ENCODE measurements at places on chromosomes 4 and X. TPM values are rescaled to one million over a fixed set of nuclear protein-coding genes. Genes with fewer than 3 reads are reported as not detected.

DNA sequence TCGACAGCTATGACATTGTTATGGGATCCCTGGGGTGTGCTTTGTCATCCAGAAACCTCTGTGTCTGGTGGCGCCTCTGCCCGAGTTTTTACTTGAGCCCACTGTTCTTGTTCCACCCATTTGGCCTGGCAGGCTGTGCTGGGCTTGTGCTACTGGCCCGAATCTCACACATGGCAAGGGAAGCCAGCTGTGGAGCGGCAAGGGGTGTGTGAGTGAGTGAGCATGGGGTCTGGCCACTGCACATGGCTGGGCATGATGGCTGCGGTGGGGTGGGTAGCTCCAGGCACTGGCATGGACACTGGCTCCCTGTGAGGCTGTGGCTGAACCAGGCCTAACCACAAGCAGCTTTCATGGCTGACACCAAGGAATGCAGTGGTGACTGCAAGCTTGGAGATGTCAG, 89.2 kb downstream of the DACH2 start:
- no peak for DNase-seq

DNA sequence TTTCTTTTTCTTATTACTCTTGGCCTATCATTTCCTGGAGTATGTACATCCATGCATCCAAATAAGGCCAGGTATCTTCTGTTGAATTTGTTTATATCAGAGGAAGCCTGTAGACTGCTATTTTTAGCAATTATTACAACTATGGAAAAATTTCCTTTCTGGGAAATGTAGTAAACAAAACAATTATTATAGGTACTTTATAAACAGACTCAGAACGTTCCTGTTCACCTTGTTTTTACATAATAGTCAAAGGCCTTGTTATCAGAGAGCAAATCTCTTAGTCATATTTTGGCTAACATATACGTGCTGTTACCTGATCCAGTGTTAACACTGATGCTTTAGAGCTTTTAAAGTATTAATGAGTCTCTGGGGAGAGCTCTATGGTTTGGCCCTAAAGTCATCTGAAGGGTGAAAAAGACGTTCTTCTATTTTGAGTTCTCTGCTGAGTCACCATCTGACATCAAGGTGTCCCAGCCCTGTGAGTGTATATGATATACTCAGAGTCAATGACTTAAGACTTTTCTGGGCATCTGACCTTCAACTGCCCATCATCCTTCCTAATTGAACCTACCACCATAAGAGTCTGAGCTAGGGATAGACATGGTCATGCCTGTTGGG, 7.3 kb downstream of the SPARCL1 start:
- peak; percentile 27 for DNase-seq

- no peak for DNase-seq
Measured at GRCh38 chrX:129108936-129109335, 414.4 kb downstream of the SMARCA1 start.

DNA sequence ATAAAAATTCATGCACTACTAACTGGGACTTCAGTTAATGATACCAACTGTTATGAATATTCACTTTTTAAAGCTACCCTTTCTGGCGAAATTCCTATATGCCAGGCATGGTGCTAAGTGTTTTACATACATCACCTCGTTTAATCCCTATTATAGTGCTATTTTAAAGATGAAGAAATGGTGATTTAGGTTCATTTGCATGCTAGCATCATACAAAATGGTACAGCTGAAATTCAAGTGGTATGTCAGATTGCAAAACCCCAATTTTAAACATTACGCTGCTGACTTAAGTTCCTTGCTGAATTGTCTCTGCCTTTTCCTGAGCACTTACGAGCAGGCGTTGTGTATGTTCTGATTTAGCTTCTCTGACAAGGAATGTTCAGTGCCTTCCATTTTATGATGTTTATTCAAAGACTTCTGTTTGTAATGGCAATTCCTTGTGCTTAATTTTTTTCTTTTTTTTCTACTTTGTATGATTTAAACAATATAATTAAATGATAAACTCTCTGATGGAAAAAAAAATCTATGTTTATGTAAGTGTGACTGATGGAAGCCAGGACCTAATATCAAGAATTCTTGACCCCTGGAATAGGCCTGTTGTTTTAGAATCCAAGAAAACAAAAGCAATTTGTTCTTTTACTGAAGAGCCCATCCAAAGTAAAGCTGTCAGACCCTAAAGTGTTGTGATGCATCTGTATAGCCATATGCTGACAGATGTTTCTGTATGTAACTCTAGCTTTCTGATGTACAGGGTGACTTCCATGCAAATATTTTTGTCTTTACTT, 148.1 kb downstream of the PCDH7 start:
- DNase-seq: no peak

TMEM144 gene
- total RNA-seq: 25.4 TPM

ENPEP gene
- total RNA-seq: 3.8 TPM

- DNase-seq: no peak
Measured at GRCh38 chrX:77622233-77622632, 163.8 kb downstream of the ATRX start.

- peak; percentile 92 for DNase-seq
Measured at GRCh38 chr4:153950100-153950979, 161.5 kb upstream of the SFRP2 start.

DCAF8L2 gene
- total RNA-seq: not detected

- DNase-seq: no peak
Measured at GRCh38 chr4:165461159-165461821, 82.5 kb downstream of the CPE start.

DNA sequence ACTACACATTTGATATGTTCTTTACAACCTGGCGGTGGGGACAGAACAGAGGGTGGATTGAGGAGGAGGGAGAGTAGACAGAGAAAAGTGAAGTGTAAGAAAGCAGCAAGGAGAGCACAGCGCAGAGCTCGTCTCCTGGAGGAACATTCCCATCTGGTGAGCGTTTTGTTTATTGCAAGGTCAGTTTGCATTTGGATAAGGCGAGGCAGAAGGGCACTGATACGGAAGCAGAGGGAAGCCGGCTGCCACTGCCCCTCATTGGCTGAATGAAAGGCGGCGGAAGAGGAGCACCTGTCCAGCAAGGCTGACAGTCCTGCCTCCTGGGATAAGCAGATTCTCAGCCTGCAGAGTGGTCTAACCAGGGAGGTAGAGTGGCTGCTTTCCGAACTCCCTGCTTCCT, 83.2 kb downstream of the GPR143 start:
- peak; percentile 6 for DNase-seq

AMTN gene
- not detected for total RNA-seq

GRCh38 chrX:130741584-130741983, 161.4 kb downstream of the ENOX2 start:
- no peak for DNase-seq

GRCh38 chr4:1470393-1470670, 64.1 kb upstream of the NKX1-1 start:
- no peak for DNase-seq

GRCh38 chr4:82739287-82740190, 59.1 kb downstream of the SCD5 start:
- DNase-seq: peak; percentile 60

DNA sequence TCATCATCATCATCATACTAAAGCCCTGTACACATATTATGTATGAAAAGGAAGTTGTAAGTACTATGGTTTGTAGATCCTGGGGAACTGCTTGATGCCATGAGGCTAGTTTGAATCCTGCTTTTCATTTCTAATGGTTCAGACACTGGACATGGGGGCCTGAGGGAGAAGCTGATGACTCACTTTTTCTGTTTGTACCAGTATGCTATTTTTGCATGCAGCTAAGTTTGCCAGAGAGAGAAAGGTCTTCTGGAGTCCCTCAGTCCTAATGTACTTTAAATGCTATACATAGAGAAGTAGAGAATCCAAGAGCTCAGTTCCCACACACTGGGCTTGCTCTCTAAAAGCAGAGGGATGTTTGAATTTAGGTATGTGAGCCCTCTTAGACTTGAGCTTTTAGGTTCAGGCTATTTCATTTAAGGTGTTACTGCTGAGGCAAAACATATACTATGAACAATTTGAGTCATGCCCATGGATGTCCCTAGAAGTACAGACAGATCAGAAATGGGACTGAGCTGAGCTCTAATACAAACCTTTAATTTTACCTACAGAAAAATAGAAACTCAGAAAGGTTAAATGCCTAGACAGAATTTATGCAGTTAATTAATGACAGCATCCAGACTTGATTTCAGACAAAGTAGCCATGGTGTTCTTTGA, 17.6 kb upstream of the HS3ST1 start:
- DNase-seq: no peak

SRPX gene
- total RNA-seq: 7.1 TPM

BEND4 gene
- not detected for total RNA-seq

GASK1B gene
- total RNA-seq: 44.9 TPM

- no peak for DNase-seq
Measured at GRCh38 chr4:160375772-160376452, 1273.0 kb downstream of the RAPGEF2 start.

GRCh38 chr4:154623995-154624394, 11.5 kb upstream of the FGG start:
- DNase-seq: no peak

- no peak for DNase-seq
Measured at GRCh38 chrX:20857746-20858145, 516.5 kb upstream of the CNKSR2 start.

USP53 gene
- total RNA-seq: 4.7 TPM

DNA sequence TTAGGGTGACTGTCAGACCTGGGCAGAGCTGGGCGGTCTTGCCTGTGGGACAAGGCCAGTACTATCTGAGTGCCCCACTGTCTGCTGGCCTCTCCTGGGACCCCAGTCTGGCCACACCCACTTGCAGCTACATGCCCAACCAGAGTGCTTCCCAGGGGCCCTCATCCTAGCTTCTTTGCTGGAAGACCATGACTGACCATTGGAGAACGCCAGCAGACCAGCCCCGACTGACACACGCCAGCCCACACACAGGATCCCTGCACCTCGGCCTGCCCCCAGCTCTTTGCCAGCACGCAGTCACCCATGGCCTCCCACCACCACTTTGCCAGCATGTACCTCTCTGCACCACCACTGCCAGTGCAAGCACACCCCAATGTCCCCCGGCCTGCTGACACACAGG, 585.7 kb downstream of the ZNF674 start:
- no peak for DNase-seq

DNA sequence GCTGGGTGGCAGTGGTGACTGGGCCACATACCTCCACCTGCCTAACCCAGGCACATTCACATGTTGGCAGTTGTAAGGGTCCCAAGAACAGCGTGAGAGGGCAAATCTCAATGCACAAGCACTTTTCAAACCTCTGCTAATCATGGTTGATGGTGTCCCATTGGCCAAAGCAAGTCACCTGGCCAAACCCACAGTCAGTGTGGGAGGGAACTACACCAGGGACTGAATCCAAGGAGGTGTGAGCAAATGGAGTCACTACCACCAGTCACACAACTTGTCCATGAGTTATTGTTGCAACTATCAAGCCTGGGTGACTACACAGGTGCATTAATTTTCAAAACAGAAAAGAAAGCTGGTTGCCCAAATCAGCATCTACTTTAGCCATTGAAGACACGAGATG, 260.1 kb downstream of the BCOR start:
- DNase-seq: no peak

DNA sequence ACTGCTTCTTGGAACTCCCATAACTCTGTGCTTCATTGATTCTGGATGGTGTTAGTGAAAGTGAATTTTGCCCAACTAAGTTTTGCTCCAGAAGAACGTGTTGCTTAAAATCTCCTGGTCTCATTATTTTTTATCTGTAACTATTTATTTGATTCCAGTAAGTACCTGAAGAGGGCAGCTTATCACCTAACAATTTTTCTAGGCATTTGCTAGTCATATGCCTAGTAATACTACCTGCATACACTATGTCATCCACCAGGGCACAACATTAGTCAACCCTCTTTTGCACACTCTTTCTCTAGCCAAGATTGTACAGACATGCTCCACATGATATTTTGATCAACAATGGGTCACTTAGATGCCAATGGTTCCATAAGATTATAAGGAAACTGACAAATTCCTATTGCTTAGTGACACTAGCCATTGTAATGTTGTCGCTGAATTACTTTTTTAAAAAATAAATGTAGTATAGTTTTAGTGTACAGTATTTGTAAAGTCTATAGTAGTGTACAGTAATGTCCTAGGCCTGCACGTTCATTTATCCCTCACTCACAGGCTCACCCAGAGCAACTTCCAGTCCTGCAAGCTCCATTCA, 499.9 kb upstream of the AADAT start:
- peak; percentile 14 for DNase-seq

IL3RA gene
- total RNA-seq: not detected

- DNase-seq: no peak
Measured at GRCh38 chrX:71439420-71439819, 73.3 kb downstream of the TAF1 start.

DNA sequence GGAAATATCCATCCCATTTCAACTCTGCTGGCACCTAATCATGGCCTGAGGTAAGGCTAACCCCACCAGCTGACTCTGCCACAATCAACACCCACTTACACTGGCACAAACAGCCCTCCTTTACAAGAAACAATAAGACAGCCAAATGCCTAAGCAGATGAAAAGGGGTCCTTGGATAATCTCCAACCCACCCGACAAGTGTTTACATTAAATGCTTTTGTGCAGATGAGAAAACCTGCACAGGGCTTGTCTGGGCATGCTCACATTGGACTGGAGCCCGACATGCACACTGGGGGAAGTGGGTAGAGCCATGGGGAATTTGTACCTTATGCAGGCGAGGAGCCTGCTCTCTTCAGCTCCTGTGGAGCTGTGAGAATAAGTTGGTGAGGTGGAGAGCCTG, 138.9 kb upstream of the ITM2A start:
- DNase-seq: no peak

GRCh38 chr4:156475322-156475721, 496.3 kb downstream of the PDGFC start:
- DNase-seq: peak; percentile 49

- no peak for DNase-seq
Measured at GRCh38 chrX:136015016-136015415, 29.8 kb downstream of the SLC9A6 start.

DNA sequence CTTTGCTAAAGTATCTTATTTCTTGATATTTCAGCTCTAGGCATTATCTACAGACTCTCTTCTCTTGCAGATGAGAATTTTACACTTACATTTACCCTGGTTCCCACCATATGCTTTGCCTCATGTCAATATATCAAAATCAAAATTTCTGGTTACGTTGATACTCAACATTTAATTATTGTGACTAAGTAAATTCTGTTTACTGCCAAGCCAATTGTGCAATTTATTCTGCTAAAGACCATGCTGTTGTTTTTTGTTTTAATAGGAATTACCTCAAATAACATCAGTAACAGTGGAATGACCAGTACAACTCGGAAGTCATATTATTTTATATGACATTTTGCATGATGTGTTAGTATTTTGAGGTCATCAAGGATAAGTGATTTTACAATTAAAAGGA, 125.5 kb downstream of the IL15 start:
- no peak for DNase-seq

- DNase-seq: peak; percentile 74
Measured at GRCh38 chr4:7805533-7806337, 133.9 kb downstream of the AFAP1 start.

All from Caki2 (cell line).